Activated T-cell treated with anti-CD3 and anti-CD28 coated beads, Interleukin-2, amount 50 U/mL, for 72 hours (primary cell): ENCODE measurements at places on chromosomes 1 and 21. TPM values are rescaled to one million over a fixed set of nuclear protein-coding genes. Genes with fewer than 3 reads are reported as not detected.

DNA sequence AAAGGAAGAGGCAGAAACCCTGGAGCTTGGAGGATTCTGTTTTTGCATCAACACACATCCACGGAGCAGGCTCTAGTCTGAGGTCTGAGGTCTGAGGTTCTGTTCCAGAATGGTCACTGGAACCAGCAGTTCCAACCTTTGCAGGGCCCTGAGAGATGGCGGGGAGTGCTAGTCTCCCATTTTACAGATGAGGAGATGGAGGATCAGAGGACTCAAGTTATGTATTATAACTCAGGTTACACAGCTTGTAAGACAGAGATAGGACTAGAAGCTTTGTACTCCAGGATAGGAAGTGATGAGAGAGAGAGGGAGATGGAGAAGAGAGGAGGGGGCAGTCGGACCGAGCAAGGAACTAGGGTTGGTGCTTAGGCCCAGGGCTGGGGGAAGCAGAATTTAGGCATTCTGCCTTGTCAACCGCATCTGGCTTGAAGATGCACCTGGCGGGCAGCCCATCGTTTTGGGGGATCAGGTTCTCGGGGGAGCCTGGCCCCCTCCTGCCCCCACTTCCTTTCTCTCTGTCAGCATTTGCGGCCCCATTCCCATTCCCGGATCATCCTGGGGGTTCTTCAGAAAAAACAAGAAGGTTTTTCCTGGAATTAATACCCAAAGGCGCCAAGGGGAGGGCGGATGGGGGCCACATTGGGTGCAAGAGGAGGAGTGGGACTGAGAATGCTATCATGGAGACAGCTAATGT, 5.6 kb downstream of the PEAR1 start:
- no peak overlapping the region for H3K4me3 ChIP-seq
- no peak overlapping the region for H3K27ac ChIP-seq
- peaks cover 6% of the 10 kb centered on the region for H3K4me1 ChIP-seq
- no peak for DNase-seq
- peaks cover 34% of the 10 kb centered on the region for H3K27me3 ChIP-seq

GRCh38 chr1:248810727-248811513, 14.8 kb downstream of the SH3BP5L start:
- no peaks in the 10 kb centered on the region for H3K27me3 ChIP-seq
- DNase-seq = no peak
- no peak overlapping the region for H3K27ac ChIP-seq
- no peak overlapping the region for H3K4me3 ChIP-seq
- peaks cover 10% of the 10 kb centered on the region for H3K4me1 ChIP-seq

GRCh38 chr1:225426395-225427234, 1.2 kb downstream of the LBR start:
- peak; percentile 29 for DNase-seq
- H3K4me1 ChIP-seq = peaks cover 61% of the 10 kb centered on the region
- no peaks in the 10 kb centered on the region for H3K27me3 ChIP-seq
- peaks cover 1% of the 10 kb centered on the region for H3K36me3 ChIP-seq

DNA sequence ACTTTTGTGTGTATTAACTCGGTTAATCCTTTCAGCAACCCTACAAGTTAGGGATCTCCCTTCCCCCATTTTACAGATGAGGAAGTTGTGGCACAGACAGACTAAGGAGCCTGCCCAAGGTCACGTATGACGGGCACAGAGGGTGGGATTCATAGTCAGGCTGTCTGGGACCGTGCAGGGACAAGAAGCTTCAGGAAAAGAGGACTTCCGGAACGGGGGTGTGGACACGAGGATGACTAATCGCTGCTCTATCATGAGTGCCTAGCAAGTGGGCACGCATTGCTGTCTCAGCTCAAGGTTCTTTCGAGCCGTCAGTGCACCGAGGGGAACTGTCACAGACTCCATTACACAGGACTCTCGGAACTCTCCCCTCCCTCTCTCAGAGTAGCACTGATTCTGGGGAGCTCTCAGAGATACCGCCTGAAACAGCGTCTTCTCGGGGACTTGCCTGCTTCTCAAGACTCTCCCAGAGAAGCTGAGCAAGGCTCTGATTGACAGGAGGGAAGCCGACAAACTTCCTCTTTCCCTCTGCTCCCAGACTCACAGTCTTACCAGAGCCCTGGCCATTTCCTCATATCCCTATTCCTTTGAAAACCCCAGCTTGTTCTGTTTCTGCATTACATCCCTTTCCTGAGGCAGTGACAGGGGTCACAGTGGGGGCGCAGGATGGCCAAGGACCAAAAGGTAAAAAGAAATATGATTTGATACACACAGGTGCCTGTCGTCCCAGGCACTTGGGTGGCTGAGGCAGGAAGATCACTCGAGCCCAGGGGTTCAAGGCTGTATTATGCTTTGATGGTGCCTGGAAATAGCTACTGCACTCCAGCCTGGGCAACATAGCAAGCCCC, 14.4 kb downstream of the FHAD1 start:
- H3K4me3 ChIP-seq = peak overlapping the region; percentile 76
- peaks cover 78% of the 10 kb centered on the region for H3K27me3 ChIP-seq
- H3K4me1 ChIP-seq = peaks cover 19% of the 10 kb centered on the region
- H3K36me3 ChIP-seq = no peaks in the 10 kb centered on the region
- DNase-seq = peak; percentile 19

- H3K4me3 ChIP-seq = no peak overlapping the region
- peaks cover 31% of the 10 kb centered on the region for H3K4me1 ChIP-seq
- H3K27me3 ChIP-seq = no peaks in the 10 kb centered on the region
- peaks cover 3% of the 10 kb centered on the region for H3K36me3 ChIP-seq
- DNase-seq = no peak
Observed at GRCh38 chr1:147625362-147625995, 44.8 kb downstream of the ACP6 start.

DNA sequence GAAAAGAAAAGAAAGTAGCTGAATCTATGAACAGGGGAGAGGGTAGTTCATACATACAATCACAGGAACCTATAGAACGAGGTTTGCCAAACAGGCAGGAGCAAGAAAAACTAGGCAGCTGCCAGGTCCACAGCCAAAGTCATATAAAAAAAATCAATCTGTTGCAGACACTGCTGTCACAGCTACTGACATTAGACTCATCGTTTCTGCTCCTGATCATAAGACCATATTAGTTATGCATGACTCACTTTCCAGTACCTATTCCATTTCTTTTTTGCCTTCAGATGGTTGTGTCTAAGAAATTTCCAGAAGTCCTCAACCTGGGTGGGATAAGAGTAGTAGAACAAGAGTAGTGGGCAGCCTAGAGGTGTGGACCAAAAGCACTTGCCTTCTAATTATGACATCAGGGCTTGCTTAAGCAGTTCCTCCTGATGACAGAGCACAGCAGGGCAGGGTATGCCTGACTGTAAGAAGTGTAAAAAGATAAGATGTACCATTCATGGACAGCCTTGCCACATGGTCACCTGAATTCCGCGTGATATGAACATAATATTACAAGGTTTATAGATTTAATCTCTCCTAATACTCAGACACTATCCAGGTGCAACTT, 323.2 kb upstream of the SGIP1 start:
- H3K36me3 ChIP-seq = peaks cover 2% of the 10 kb centered on the region
- no peak for DNase-seq
- peaks cover 13% of the 10 kb centered on the region for H3K4me1 ChIP-seq

GRCh38 chr1:85278853-85279314, 2.5 kb upstream of the BCL10 start:
- peaks cover 43% of the 10 kb centered on the region for H3K4me1 ChIP-seq
- peak overlapping the region; percentile 7 for H3K4me3 ChIP-seq
- H3K27me3 ChIP-seq = peaks cover 12% of the 10 kb centered on the region
- no peak overlapping the region for H3K27ac ChIP-seq

The CTH gene
- 39.4 TPM for total RNA-seq
